Activated T-cell treated with anti-CD3 and anti-CD28 coated beads, Interleukin-2, amount 50 U/mL, for 72 hours (primary cell): ENCODE measurements at places on chromosomes 11 and 22.

- no peak for DNase-seq
Measured at GRCh38 chr11:64103277-64103985, 62.5 kb downstream of the MACROD1 start.

- DNase-seq = no peak
Measured at GRCh38 chr22:30575859-30576258, 1.4 kb upstream of the GAL3ST1 start.

- no peak for DNase-seq
Measured at GRCh38 chr11:72630104-72630852, 43.9 kb downstream of the PDE2A start.

DNA sequence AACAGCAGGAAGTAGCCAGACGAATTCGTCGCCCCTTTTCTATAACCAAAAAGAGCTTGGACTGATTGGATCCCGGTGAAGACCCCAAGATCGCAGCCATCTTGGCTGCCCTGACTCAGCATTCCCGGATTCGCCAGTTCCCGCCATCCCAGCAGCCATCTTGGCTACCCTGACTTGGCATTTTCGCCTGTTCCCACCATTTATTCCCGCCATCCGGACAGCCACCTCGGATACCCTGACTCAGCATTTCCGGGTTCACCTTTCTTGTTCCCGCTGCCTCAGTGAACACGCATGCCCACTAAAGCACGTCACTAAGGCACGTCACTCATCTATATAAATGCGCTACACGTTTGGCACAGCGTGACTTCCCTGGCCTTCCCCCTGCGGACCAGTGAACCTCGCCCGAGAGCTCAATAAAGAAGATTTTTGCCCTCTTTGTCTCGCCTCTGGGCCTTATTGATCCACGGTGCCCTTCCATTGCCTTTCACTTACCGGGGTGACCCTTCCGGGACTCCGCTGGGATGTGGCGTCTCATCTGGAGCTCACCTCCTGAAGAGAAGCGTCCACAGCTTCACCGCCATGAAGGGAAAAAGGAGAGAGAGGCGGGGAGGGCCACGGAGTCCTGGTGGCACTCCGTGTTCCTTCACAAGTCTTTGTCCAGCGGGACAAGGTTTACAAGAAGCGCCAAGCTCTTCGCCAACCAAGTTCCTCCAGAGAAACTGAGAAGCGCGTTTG lies 4.0 kb upstream of the OR56A3 start:
- no peak for DNase-seq

GRCh38 chr11:127789927-127790326 lies 789.4 kb upstream of the KIRREL3 start:
- no peak for DNase-seq

DNA sequence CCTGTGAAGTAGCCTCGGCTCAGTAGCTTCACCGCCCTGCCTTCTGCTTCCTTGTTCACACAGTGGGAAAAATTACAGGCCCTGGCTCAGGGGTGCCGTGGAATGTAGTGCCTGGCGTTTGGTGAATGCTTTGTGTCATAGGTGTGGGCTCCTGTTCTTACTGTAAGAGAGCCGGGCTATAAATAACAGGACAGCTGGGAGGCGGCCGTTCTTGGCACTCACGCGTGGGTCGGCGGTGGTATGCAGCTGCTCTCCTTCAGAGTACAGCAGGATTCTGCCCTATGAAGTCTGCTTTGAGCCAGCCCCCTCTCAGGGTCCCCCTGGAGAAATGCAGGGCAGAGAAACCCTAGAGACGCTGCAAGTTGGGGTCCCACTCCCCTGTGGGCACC lies 84.2 kb downstream of the CTTN start:
- DNase-seq = no peak

DNA sequence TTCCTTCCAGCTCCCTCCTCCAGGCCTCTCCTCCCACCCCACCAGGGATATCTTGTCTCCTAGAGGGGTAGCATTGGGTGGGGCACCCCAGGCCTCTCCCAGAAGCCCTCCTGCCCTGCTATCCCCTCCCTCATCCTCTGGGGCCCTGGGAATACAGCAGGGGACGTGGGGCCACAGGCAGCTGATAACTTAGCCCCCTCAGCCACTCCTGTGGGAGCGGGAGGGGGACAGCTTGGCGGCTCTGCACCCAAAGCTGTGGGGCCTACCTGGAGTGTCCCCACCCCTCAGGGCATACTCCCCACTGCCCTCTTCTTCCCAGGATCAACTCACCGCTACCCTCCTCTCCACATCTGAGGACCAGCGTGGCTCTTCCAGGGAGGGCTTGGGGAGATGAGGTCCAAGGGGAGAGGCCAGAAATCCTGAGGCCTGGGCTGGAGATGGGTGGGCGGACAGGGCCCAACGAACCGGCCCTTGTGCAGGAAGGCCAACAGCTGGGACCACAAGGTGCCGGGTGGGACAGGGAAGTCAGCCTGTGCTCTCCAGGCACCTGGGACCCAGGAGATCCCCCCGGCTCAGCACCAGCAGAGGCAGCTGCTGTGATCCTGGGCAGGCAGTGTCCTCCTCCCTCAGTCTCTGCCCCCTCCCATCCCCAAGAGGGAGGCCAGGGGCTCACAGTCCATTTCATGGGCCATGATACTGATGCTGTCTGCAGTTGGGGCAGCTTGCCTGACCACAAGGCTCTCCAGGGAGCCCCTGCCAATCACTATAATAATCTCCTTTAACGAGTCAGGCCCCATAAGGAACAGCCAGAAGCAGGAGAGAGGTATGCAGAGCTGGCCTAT lies 23.2 kb downstream of the NEAT1 start:
- DNase-seq = no peak
